Fibroblast of skin of left biceps (primary cell): ENCODE measurements at places on chromosomes 16 and 17.
A peak's percentile ranks its signal among the peaks of the same experiment; 100 is the strongest.

- no peak for DNase-seq
Observed at GRCh38 chr17:4900231-4901107, 1.1 kb downstream of the C17orf107 start.

DNA sequence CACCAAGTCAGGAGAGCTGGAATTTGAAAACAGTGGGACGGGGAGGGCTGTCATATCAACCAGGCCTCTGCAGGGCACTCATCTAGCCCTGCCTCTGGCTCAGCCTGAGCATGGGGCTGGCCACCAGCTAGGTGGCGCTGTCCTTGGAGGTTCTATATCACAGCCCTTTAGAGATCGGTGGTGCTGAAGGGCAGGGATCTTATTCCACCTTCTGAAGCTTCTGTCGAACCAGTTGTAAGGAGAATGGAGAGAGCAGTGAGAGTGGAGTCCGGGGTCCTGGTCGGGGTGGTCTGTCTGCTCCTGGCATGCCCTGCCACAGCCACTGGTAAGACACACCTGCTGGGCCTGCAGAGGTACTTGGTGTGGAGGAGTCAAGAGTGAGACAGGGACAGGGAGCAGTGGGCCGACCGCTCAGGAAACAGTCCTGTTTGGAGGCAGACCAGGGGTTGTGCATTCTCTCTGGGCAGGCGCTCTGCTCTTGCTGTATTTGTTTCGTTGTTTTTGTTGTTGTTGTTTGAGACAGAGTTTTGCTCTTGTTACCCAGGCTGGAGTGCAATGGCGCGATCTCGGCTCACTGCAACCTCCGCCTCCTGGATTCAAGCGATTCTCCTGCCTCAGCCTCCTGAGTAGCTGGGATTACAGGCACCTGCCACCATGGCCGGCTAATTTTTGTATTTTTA is at the start of gene CES3:
TSS of gene CES3 (plus strand) at position 202 of the 680 bp plus-strand sequence. CDS start at position 244, 42 bp downstream.
- peak; percentile 20 for DNase-seq

DNA sequence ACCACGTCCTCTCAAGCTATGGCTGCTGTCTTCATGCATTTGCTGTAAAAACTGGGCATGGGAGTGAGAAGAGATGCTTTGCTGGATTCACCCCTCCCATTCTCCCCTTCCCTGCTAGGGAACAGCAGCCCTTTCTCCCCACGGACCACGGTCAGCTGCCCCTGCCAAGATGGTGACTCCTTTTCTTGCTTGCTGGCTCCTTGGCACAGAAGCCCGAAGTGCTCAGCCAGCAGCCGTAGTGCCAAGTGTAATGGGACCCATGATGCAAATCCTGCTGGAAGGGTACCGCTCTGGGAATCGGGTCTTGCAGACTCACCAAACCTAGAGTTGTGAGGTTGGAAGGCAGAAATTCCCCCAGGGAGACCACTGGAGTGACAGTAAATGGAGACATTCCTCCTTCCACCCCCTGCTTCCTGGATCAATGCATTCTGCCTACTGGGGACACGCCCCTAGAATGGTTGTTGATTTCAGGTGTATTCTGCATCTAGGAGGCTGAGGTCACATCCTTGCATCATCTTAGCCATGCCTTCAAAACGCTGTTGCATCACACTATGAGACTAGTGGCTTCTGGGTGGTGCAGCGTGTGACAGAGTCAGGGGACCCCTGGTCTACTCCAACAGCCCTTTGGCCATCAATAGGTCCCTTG is 63.0 kb upstream of the CBX4 start:
- no peak for DNase-seq

DNA sequence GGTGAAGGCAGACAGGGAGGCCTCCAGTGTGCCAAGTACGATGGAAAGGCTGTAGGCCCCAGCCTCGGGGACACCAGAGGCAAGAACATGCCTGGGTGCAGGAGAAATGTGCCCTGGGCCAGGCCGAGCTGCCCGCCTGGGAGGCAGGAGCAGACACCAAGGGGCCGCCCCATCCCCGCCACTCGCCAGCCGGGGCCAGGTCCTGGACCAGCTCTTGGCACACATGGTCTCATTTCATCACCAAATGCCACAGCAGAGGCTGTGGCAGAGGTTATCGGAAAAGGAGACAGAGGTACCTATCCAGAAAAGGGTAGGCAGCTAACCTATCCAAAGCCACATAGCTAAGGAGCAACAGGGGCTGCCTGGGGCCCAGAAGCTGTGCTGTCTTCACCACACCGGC is 31.3 kb downstream of the PEMT start:
- no peak for DNase-seq

DNA sequence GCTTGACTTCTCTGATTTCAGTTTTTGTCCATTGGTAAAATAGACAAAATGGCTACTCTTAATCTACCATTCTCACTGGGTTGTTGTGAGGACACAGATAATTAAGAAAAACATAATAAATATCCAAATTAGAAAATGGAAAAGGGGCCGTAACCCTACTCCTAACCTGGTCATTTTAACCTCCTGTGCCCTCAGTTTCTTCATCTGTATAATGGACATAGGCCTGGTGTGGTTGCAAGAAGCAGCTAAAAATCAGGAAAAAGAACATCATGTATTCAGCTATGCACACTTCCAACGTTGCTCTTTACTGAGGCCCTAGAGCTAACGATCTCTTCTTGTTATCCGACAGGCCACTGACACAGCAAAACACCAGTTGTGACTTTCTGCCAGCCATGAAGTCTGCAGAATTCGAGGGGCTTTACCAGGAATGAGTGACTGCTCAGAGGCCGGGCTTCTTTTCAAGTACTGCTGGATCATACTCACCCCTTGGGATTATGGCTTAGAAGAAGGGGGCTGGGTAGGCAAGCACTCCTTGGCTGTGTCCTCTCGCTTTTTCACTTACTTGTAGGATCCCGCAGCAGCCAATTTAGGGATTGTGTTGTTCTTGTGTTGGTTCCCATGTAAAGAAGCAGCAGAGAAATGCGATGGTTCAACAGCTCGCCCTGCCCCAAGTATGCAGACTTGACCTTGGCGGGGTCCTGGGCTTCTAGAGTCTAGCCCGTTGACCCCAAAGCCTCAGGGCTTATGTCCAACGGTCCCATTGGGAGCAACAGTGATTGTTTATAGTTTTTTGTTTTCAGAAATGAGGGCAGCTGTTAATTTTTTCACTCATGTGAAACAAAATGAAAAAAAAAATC is 20.9 kb downstream of the LDAF1 start:
- DNase-seq: no peak

DNA sequence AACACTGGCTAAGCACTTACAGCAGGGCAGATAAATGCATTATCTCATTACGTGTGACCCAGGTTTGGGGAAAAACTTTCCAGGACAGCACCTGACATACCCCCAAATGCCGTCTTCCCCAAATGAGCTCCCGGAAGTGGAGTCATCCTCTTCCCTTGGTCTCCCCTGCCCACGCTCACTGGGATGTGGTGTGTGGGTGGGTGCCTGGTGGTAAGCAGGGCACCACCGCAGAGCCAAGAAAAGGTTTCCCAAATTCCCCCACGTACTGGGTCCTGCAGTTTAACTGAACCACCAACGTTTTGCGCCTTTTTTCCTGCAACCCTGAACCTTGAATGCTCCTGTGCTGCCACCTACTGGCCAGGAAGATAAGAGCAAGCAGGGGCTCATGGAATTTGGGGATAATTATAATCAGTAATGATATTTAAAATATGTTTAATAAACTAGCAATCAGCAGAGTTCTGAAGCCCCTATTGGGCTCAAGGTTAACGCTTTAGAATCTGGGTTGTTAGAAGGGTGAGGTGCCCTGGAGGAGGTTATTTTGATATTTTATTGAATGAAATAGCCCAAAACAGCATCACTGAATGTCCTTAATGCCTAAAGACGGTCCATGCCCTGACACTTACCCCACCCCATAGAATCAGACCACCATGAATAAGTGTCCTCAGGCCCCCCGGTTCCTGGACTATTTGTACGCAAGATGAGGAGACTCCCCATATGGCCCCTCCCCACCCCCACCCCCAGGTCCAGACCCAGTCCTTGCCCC is 8.0 kb downstream of the SPPL2C start:
- peak; percentile 8 for DNase-seq

DNA sequence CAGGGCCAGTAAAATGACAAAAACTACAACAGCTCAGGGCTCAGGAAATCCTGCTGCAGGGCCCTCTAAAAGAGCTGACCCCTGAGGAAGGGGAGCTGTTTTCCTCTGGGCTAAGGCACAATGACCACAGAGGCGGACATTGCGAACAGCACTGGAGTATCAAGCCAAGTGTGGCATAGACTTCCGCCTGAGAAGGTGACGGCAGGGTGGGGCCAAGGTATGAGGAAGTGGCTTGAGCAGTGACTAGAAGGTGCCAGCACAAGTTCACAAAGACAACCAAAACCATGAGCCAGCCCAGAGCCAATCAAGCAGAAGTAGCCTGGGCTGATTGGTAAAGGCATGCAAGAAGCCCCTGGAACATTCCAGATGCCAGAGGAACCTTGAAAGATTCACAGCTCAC is 13.9 kb downstream of the ERN2 start:
- no peak for DNase-seq

DNA sequence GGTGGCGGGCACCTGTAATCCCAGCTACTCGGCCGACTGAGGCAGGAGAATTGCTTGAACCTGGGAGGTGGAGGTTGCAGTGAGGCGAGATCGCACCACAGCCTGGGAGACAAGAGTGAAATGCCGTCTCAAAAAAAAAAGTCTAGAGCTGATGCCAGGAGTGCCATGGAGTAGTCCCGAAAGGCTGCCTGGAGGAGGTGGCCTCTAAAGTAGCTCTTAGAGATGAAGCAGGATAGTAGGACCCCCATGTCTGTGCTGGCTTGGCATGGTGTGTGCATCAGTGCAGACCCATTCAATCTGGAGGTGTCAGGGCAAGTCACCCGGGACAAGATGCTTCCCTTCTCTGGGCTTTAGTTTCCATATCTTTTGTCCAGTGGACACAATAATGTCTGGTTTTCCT is 6.3 kb downstream of the RAP1GAP2 start:
- DNase-seq: no peak

DNA sequence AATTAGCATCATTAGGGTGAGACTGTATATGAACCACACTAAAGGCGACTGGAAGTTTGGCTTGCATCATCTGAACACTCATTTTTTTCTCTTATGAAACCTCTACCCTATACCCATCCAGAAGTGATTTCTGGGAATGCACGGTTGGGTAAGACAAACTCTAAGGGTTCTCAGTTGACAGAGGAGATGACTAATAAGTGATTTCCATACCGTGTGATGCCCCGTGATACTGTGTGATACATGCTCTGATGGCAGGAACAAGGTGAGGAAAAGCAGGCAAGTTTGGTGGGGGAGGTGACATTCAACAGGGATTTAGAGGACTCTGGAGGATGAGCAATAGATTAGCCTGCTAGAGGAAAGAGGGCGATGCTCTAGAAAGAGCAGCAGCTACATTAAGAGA is 156.4 kb upstream of the CCL2 start:
- DNase-seq: no peak

- no peak for DNase-seq
Observed at GRCh38 chr17:53127331-53127730, 695.4 kb upstream of the KIF2B start.

- DNase-seq: no peak
Observed at GRCh38 chr17:35892091-35893035, 12.2 kb upstream of the CCL5 start.

DNA sequence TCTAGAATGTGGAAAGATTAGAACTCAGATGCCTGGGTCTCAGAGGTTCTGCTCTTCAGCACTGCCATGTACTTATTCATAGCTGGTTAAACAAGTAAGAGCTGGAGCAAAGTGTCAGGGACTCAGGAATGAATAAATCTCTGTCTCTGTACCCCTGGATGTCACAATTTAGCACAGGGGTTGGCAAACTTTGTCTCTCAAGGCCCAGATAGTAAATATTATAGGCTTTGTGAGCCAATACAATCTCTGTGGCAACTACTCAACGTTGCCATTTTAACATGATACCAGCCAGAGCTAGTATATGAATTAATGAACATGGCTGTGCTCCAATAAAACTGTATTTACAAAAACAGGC is 220.3 kb upstream of the MON1B start:
- DNase-seq: no peak

DNA sequence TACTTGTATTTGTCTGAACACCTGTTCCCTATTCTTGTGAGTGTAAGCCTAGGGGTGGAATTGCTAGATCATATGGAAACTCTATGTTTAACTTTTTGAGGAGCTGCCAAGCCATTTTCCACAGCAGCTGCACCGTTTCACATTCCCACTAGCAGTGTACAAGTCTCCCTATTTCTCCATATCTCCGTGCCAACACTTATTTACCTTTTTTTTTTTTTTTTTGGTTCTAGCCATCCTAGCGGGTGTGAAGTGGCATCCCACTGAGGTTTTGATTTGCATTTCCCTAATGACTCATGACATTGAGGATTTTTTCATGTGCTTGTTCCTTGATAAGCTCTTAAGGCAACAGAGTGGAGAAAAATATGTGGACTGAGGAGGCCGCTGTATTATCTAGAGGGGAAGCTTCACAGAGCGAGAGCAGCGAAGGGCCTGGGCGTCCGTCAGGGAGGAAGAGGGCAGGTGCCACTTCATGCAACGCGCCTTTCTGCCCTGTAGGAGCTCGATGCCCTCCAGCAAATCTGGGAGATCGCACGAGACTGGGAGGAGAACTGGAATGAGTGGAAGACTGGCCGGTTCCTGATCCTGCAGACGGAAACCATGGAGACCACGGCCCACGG is 50.0 kb downstream of the DNAH2 start:
- no peak for DNase-seq

GRCh38 chr17:65027305-65027704 is 29.2 kb downstream of the GNA13 start:
- DNase-seq: no peak

GRCh38 chr16:57977418-57978069 is 6.6 kb upstream of the CNGB1 start:
- no peak for DNase-seq

DNA sequence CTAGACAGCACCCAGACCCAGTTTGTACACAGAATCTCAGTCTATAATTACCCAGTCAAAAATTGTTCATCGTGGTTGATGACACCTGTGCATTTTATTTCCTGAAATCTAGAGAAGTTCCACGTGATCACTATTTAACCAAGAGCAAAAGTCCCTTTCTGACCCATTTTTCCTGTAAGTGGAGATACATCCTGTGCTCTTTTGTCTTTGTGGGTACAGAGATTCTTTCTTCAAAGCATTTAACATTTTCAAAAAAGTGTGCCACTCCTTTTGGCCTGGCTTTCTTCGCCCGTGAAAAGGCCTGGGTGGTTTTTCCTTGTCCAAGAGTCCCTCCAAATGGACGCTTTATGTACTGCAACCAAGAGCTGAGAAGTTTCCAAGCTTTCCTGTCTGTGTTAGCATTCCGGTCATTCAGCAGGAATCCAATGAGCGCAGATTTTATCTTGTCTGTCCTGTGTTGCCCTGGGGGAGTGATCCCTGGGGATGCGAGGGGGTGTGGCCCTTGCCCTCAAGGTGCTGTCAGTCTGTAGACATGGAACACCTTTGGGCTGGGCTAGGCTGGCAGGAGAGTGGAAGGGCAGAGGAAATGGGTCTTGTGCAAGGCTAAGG is 161.1 kb upstream of the CACNG5 start:
- peak; percentile 44 for DNase-seq

DNA sequence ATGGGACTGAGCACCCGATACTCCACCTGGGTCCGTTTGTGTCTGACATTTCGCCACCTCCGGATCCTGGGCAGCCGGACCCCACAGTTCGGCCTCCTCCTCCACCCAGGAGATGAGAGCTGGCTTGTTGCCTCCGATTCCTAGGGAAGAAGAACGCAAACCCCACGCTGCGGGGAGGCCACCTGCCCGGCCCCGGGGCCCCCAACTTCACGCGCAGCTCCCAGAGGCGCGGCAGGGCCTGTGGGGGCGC is 542 bp downstream of the ZNF764 start:
- no peak for DNase-seq
